Psoas muscle (tissue), 8 donors: ENCODE measurements at places on chromosomes 5 and 9. TPM values are rescaled to one million over a fixed set of nuclear protein-coding genes. Genes with fewer than 3 reads are reported as not detected.

- DNase-seq = no peak
Observed at GRCh38 chr9:127805620-127806019, 2.9 kb downstream of the FPGS start.

Gene FOXD4L6
- total RNA-seq = not detected

GRCh38 chr9:15231788-15232635 is 75.0 kb downstream of the TTC39B start:
- no peak for DNase-seq

- no peak for DNase-seq
Observed at GRCh38 chr9:6383551-6384225, 29.3 kb upstream of the UHRF2 start.

- DNase-seq = no peak
Observed at GRCh38 chr9:81183761-81184160, 505.6 kb downstream of the TLE1 start.

Gene SPINK4
- total RNA-seq = not detected

DNA sequence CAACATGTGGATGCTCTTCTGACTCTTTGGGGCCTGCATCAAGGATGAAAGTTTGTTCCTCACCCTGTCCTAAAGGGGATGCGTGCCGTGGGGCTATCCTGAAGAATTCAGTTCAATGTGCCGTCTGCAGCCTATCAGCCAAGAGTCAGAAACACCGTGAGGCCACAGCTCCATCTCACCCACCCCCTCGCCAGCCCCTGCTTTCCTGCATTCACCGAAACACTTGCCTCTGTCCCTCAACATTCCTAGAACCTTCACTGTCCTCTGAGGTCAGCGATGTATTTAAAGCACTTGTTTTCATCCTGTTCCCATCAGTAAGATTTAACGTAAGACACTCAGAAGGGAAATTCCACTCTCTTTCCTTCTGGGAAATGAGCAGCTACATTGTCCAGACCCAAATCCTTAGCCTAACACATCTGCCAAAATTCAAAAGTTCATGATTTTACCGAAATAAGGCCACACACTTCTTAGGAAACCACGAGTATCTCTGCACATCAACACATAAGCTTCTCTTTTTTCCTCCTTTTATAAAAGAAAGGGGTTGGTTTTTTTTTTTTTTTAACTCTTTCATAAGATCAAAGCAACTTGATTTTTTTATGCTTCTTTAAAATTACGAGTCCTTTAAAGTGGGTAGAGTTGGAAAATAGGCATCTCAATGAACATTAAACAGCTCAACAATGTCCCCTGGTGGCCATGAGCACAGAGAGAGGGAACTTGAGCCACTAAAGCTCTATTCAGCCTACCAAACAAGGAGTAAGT is 100.7 kb downstream of the SUSD1 start:
- DNase-seq = peak; percentile 55

Gene WNK2
- total RNA-seq = 44.4 TPM

Gene GADD45G
- 11.1 TPM for total RNA-seq

- no peak for DNase-seq
Observed at GRCh38 chr9:125785248-125785751, 38.1 kb downstream of the PBX3 start.

Gene KCNV2
- total RNA-seq = not detected

Gene PTPRD
- total RNA-seq = 2.0 TPM

Gene SH3TC2
- 1.1 TPM for total RNA-seq

GRCh38 chr5:19734776-19735175 is 253.2 kb downstream of the CDH18 start:
- no peak for DNase-seq

Gene NR5A1
- total RNA-seq = 0.65 TPM

DNA sequence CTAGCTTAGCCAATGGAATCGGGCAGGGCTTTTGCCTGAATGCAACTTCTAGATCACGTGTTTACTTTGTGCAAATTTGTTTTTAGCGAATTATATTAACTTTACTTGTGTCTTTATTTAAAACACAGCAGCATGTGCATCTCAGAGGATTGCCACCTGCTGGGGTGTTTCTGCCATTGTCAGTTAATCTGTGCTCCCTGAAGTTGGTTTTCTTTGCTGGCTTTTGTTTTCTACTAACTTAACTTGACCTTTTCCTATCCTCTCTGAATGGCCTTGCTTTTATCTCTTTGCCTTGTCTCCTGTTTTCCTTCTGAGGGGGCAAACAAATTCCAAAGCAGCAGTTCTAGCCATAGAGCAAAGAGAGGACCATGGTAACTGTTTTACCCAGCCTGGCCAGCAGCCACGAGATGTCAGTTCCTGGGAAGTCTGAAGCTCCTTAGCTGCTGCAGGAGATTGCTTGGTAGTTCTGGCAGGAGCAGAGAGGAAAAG is 67.6 kb downstream of the ARHGEF28 start:
- no peak for DNase-seq
